ENCODE measurements at places on chromosomes 4 and X. TPM values are rescaled to one million over a fixed set of nuclear protein-coding genes. Genes with fewer than 3 reads are reported as not detected.

Gene RAP1GDS1
- 91.9 TPM for total RNA-seq

Gene MID2
- 52.2 TPM for total RNA-seq

Gene PF4V1
- not detected for total RNA-seq

Gene SMIM10
- total RNA-seq, result 0.17 TPM

Gene HPSE
- 17.4 TPM for total RNA-seq

All from mammary epithelial cell (primary cell).